ENCODE measurements at places on chromosomes 1 and 21. TPM values are rescaled to one million over a fixed set of nuclear protein-coding genes. Genes with fewer than 3 reads are reported as not detected.

Gene SPRR2G
- not detected for total RNA-seq

Gene LIN9
- 3.7 TPM for total RNA-seq

Gene FALEC
- total RNA-seq = not detected

Gene DNASE2B
- total RNA-seq = not detected

Gene OR10J1
- total RNA-seq = not detected

Gene IL22RA1
- 0.25 TPM for total RNA-seq

Gene EXO1
- total RNA-seq = 6.3 TPM

Gene KIF14
- 7.4 TPM for total RNA-seq

Gene AADACL3
- not detected for total RNA-seq

Gene MFAP2
- 18.2 TPM for total RNA-seq

Gene SMCP
- not detected for total RNA-seq

Gene UBL4B
- not detected for total RNA-seq

Gene LRRC71
- 0.13 TPM for total RNA-seq
